ENCODE measurements at places on chromosomes 12 and 14. TPM values are rescaled to one million over a fixed set of nuclear protein-coding genes. Genes with fewer than 3 reads are reported as not detected.

SUOX gene
- total RNA-seq: 23.1 TPM

SDSL gene
- total RNA-seq: not detected

TMEM121 gene
- total RNA-seq: not detected

HVCN1 gene
- total RNA-seq: 5.8 TPM

CDKL1 gene
- total RNA-seq: 1.6 TPM

JPH4 gene
- total RNA-seq: 46.7 TPM

ENDOU gene
- total RNA-seq: not detected
